ENCODE measurements at places on chromosomes 2 and 18. TPM values are rescaled to one million over a fixed set of nuclear protein-coding genes. Genes with fewer than 3 reads are reported as not detected.
A peak's percentile ranks its signal among the peaks of the same experiment; 100 is the strongest.

GRCh38 chr2:163664610-163665009, 71.2 kb downstream of the FIGN start:
- H3K36me3 ChIP-seq: no peaks in the 10 kb centered on the region
- H3K4me1 ChIP-seq: no peaks in the 10 kb centered on the region
- no peak overlapping the region for H3K4me3 ChIP-seq

- no peak overlapping the region for H3K4me3 ChIP-seq
- H3K27me3 ChIP-seq: no peaks in the 10 kb centered on the region
- no peaks in the 10 kb centered on the region for H3K4me1 ChIP-seq
- H3K36me3 ChIP-seq: no peaks in the 10 kb centered on the region
- no peak overlapping the region for H3K27ac ChIP-seq
These were observed 127.4 kb upstream of the SLC8A1 start for GRCh38 chr2:40579247-40579646.

- H3K27me3 ChIP-seq: no peaks in the 10 kb centered on the region
- DNase-seq: no peak
- H3K4me3 ChIP-seq: no peak overlapping the region
- no peaks in the 10 kb centered on the region for H3K36me3 ChIP-seq
- H3K4me1 ChIP-seq: no peaks in the 10 kb centered on the region
These were observed 1651.8 kb downstream of the DPP10 start for GRCh38 chr2:116094196-116094595.

DNA sequence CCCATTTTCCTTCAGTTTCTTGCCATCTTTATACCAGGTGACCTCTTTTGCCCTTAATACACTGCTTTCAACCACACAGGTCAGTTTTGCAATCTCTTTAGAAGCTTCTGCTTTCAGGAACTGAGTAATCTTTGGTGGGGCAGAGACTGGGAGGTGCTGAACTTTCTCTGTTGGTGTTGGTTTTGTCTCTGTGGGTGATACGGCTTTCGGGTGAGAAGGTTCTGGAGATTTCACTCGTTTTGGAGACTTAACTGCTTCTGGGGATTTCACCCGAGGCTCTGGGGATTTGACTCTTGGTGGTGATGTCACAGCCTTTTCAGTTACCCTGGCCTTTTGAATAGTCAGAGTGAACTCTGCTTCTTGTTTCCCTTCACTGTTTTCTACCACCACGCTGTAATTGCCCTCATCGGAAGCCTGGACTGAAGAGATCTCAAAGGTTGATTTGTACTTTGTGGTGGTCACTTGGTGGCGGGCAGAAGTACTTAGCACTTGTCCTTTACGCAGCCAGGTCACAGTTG, 50.4 kb downstream of the PLEKHA3 start:
- DNase-seq: no peak
- H3K27me3 ChIP-seq: no peaks in the 10 kb centered on the region
- peaks cover 21% of the 10 kb centered on the region for H3K4me1 ChIP-seq
- H3K36me3 ChIP-seq: peaks cover 57% of the 10 kb centered on the region

The GPR39 gene
- not detected for total RNA-seq

The RHBDD1 gene
- 29.5 TPM for total RNA-seq

GRCh38 chr2:200664770-200665494, 79.1 kb downstream of the AOX1 start:
- no peak for DNase-seq
- peaks cover 2% of the 10 kb centered on the region for H3K4me1 ChIP-seq
- no peaks in the 10 kb centered on the region for H3K36me3 ChIP-seq
- peaks cover 15% of the 10 kb centered on the region for H3K27me3 ChIP-seq

The CROCC2 gene
- not detected for total RNA-seq

The FOXD4L1 gene
- 0.29 TPM for total RNA-seq

The UCN gene
- total RNA-seq: 2.6 TPM

- no peak for DNase-seq
- no peak overlapping the region for H3K27ac ChIP-seq
- H3K4me3 ChIP-seq: no peak overlapping the region
- no peaks in the 10 kb centered on the region for H3K27me3 ChIP-seq
- no peaks in the 10 kb centered on the region for H3K36me3 ChIP-seq
- H3K4me1 ChIP-seq: no peaks in the 10 kb centered on the region
These were observed 74.2 kb downstream of the SH3BP4 start for GRCh38 chr2:235025800-235026536.

The DTNA gene
- total RNA-seq: not detected

DNA sequence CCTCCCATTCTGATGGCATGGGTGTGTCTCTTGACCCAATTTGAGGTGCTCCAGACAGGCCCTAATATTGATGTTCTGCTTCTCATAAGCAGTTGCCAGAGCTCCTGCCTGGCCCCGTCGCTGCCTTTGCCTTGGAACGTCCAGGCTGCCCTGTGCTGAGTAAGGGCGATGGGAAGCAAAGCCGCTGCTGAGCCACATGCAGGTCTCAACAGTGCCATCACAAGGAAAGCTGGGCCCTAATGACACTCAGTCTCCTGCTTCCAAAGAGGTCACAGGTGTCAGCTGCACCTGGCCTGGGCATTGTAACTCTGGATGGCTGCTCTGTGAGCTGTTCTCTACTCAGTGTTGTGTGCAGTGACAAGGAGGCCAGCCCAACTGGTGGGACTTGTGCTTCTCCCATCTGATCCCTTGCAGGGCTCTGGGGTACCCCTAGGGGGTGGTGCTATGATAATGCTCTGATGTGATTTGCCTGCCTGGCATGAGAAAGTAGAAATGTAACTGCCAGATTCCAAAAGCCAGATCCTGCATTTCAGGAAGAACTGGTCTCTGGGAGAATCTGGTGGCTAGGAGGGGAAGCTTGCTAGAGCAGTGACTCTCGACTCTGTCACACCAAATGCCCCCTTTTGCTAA, 8.7 kb downstream of the TTC39C start:
- no peaks in the 10 kb centered on the region for H3K27me3 ChIP-seq
- H3K4me1 ChIP-seq: peaks cover 93% of the 10 kb centered on the region
- no peak overlapping the region for H3K27ac ChIP-seq
- no peak for DNase-seq
- peaks cover 80% of the 10 kb centered on the region for H3K36me3 ChIP-seq

GRCh38 chr2:27073782-27074181, 2.3 kb upstream of the OST4 start:
- H3K36me3 ChIP-seq: peaks cover 20% of the 10 kb centered on the region
- DNase-seq: no peak
- no peak overlapping the region for H3K4me3 ChIP-seq
- peaks cover 76% of the 10 kb centered on the region for H3K4me1 ChIP-seq

GRCh38 chr18:42614619-42615293, 500.7 kb downstream of the RIT2 start:
- H3K36me3 ChIP-seq: no peaks in the 10 kb centered on the region
- no peak overlapping the region for H3K27ac ChIP-seq
- no peak for DNase-seq
- H3K27me3 ChIP-seq: no peaks in the 10 kb centered on the region
- H3K4me3 ChIP-seq: no peak overlapping the region

The LRRC30 gene
- not detected for total RNA-seq

DNA sequence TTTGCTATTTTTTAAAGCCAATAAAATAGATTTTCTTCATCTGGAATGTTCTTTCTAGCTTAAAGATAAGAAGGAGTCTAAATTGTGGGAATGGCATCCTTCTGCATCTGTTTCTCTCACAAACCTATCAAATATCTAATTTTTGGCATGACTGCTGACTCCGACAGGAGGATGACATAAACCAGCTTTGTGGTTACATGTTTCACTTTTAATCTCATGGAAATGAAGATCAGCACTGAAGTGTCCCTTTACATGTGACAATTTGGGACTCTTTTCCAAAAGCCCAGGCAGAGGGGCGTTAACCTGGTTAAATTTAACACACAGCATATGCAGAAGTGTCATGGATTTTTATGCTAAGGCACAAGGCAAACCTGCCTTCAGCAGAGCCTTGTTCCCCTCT, 694.7 kb downstream of the ARHGAP15 start:
- no peak overlapping the region for H3K27ac ChIP-seq
- H3K36me3 ChIP-seq: no peaks in the 10 kb centered on the region
- H3K27me3 ChIP-seq: peaks cover 22% of the 10 kb centered on the region
- no peak overlapping the region for H3K4me3 ChIP-seq

GRCh38 chr2:37982147-37982582, 57.1 kb downstream of the RMDN2 start:
- H3K27me3 ChIP-seq: peaks cover 7% of the 10 kb centered on the region
- DNase-seq: peak; percentile 69
- peaks cover 6% of the 10 kb centered on the region for H3K4me1 ChIP-seq
- no peaks in the 10 kb centered on the region for H3K36me3 ChIP-seq

DNA sequence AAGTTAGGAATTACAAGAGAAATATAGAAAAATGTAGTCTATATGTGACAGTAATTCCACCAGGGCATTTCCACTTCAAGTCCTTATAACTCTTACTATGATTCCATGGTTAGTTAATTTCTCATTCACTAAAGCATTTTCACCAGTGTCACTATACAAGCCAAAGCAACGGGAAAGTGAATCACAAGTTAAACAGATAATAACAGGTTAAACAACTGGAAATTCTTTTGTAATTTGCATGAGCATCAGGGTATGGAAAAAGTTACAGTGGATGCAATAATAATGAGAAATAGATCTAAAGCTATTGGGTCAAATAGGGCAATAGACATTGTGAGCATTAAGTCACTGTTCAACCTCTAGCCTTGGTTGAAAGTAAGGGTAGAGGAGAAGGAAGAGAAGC, 88.9 kb upstream of the ST6GAL2 start:
- no peak for DNase-seq
- no peaks in the 10 kb centered on the region for H3K4me1 ChIP-seq
- H3K27me3 ChIP-seq: no peaks in the 10 kb centered on the region

- DNase-seq: no peak
- H3K27me3 ChIP-seq: no peaks in the 10 kb centered on the region
- H3K36me3 ChIP-seq: no peaks in the 10 kb centered on the region
- peak overlapping the region; percentile 74 for H3K27ac ChIP-seq
- H3K4me1 ChIP-seq: peaks cover 24% of the 10 kb centered on the region
These were observed 46.9 kb upstream of the POMC start for GRCh38 chr2:25215232-25215631.

DNA sequence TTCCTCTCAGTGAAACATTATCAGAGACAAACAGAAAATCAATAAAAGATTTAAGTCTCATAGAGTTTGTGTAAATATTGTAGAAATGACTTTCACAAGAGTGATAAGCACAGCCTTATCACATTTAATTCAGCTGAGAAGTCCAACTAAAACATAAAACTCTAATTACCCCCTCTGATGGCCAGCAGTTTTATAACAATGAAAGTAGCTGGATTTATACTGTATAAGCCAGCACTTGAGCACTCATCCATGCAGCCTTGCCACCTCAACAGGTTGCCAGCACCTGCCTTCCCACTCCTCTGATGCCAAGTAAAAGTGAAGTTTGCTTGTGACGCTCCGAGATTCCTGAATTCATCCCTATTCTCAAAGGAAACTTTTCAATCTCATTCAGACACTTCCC, 103.0 kb upstream of the STK39 start:
- no peak overlapping the region for H3K27ac ChIP-seq
- DNase-seq: no peak
- no peaks in the 10 kb centered on the region for H3K27me3 ChIP-seq
- peaks cover 15% of the 10 kb centered on the region for H3K4me1 ChIP-seq
- no peak overlapping the region for H3K4me3 ChIP-seq

DNA sequence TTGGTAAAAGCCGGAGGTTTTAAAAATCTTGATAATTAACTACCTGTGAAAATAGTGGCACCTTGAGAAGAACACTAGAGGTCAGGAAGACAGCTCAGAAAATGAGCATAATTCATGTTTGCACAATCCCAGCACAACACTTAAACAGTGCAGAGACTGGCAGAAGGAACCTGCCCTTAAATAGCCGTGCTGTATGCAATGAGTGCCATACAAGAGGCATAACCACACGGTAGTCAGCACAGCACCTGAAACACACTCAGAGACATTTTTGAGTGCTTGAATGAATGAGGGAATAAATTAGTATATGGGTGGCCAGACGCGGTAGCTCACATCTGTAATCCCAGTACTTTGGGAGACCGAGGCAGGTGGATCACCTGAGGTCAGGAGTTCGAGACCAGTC, 164.9 kb downstream of the PAX3 start:
- H3K4me1 ChIP-seq: no peaks in the 10 kb centered on the region
- no peak overlapping the region for H3K4me3 ChIP-seq
- H3K27me3 ChIP-seq: no peaks in the 10 kb centered on the region
- DNase-seq: no peak

- H3K27me3 ChIP-seq: no peaks in the 10 kb centered on the region
- H3K27ac ChIP-seq: no peak overlapping the region
- no peak overlapping the region for H3K4me3 ChIP-seq
- H3K4me1 ChIP-seq: no peaks in the 10 kb centered on the region
- no peak for DNase-seq
These were observed 367.6 kb downstream of the EIPR1 start for GRCh38 chr2:3010001-3010400.

DNA sequence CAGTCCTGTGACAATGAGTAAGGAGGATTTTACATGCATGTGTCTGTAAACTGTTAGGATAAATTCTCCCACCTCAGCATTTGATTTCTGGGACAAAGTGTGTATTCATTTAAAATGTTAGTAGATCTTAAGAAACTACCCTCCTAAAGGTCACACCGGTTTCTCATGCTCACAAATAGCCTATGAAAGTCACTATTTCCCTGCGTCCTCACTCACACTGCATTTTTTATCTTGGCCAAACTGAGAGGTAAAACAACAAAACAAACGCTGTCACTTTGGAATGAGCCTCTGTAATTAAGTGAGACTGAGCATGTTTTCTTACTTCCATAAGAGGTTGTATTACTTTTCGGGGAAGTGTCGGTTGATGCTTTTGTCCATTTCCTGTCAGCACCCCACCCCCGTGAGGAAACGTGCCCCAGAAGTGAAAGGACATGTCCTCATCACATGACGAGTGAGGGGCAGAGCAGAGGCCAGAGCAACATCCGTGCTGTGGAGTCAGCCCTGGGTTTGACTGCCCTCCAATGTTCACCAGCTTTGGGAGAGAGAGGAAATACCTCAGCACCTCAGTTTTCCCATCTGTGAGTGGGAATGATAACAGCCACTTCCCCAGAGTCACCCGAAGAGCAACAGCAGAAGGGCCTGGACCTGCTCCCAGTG, 3.1 kb downstream of the GYPC start:
- peak overlapping the region; percentile 68 for H3K4me3 ChIP-seq
- peaks cover 74% of the 10 kb centered on the region for H3K4me1 ChIP-seq
- H3K27ac ChIP-seq: peak overlapping the region; percentile 95
- no peaks in the 10 kb centered on the region for H3K27me3 ChIP-seq
- DNase-seq: peak; percentile 85
- H3K36me3 ChIP-seq: peaks cover 67% of the 10 kb centered on the region

The LIPG gene
- total RNA-seq: 0.11 TPM

The SLC23A3 gene
- 2.0 TPM for total RNA-seq

The DSC2 gene
- not detected for total RNA-seq

Measured in activated CD8-positive, alpha-beta T cell treated with anti-CD3 and anti-CD28 coated beads, Interleukin-2, amount 10 ng/mL, durations not matched to agents 7 days and 5 days (primary cell).